Ascending aorta (tissue), 2 donors: ENCODE measurements at places on chromosomes 7 and 10.
A peak's percentile ranks its signal among the peaks of the same experiment; 100 is the strongest.

DNA sequence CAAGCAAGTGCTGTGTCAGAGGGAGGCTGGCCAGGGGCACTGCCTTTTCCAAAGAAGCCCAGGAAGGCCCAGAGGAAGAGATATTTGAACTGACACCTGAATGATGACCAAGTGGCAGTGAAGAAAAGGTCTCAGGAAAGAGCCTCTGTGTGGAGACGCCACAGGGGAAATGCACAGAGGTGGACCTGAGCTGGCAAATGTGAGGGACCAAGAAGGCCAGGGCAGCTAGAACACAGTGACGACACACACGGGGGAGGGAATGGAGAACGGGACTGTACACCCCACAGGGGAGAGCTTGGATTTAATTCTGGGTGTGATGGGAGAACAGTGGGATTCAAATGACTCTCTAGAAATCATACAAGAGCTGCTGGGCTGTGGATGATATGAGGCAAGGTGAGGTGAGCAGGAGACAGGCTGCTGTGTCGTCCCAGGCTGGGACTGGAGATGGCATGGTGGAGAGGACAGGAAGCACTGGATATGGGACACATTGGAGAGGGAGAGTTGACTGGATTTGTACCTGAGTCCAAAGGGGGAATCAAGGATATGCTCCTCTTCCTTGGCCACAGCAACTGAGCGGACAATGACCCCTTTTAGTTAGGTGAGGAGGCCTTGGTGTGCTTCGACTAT is 84.2 kb upstream of the DDC start:
- no peaks in the 10 kb centered on the region for H3K27me3 ChIP-seq
- peaks cover 20% of the 10 kb centered on the region for H3K4me1 ChIP-seq
- no peaks in the 10 kb centered on the region for H3K36me3 ChIP-seq
- no peak overlapping the region for H3K27ac ChIP-seq
- peak; percentile 50 for DNase-seq

DNA sequence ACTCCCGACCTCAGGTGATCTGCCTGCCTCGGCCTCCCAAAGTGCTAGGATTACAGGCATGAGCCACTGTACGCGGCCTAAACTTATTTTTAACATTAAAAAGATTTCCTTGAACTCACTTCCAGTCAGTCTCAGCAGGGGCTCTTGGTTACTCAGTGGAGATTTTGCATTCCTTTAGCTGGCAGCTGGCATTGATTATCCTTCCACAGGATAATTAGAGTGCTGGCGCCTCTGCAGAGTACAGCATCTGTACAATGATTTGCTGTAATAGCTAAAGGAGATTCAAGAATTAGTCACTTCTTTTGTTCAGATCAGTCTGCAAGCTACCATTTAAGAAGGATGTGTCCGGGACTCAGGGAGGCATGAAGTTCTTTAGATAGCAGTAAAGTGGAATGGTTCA is 125.0 kb upstream of the NPY start:
- H3K36me3 ChIP-seq = no peaks in the 10 kb centered on the region
- H3K27ac ChIP-seq = no peak overlapping the region
- no peak for DNase-seq
- no peak overlapping the region for H3K4me3 ChIP-seq

GRCh38 chr7:117588352-117588794 is 108.5 kb downstream of the CFTR start:
- no peaks in the 10 kb centered on the region for H3K36me3 ChIP-seq
- DNase-seq = no peak
- H3K4me1 ChIP-seq = no peaks in the 10 kb centered on the region

GRCh38 chr10:38045129-38045528 is 34.7 kb downstream of the ZNF33A start:
- no peaks in the 10 kb centered on the region for H3K27me3 ChIP-seq
- H3K4me1 ChIP-seq = no peaks in the 10 kb centered on the region
- DNase-seq = no peak
- no peak overlapping the region for H3K4me3 ChIP-seq
